Brain microvascular endothelial cell (primary cell): ENCODE measurements at places on chromosomes 5 and 9.

GRCh38 chr9:1443450-1443849 lies 393.3 kb downstream of the DMRT2 start:
- no peak for DNase-seq

- no peak for DNase-seq
Observed at GRCh38 chr5:50445296-50445949, 4.3 kb upstream of the EMB start.

GRCh38 chr9:88258024-88258423 lies 119.7 kb upstream of the SPATA31C2 start:
- DNase-seq, result peak; percentile 54

GRCh38 chr5:154190595-154191304 lies at the start of gene GALNT10:
Gene GALNT10 (plus strand): TSS chr5:154190733. CDS start chr5:154190867, 134 bp downstream.
- DNase-seq, result no peak

DNA sequence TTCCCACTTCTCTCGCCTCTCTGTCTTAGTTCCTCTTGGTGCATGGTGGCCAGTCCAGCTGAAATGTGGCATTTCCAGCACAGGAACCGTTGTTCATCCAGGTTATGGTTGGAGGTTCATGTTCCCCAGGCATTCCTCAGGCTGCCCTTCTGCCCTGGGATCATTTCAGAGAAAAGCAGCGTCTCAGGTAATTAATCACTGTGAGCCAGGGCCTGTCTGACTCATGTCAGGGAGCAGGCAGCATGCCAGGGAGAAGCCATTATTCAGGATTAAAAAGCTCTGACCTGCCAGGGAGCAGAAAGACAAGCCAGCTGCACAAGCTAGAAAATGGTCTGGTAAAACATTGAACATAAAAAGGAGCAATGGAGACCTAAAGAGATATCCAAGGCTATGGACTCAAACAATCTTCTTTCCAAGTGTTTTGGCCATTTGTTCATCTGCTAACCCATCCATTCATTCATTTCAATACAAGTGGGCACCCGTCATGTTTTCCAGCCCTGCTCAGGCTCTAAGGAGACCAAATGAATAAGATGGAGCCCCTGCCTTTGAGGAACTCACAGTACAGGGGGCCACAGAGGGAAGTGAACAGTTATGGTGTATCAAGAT lies 241.4 kb downstream of the DRD1 start:
- DNase-seq, result no peak

- no peak for DNase-seq
Observed at GRCh38 chr9:96574931-96575351, 44.7 kb downstream of the CDC14B start.

DNA sequence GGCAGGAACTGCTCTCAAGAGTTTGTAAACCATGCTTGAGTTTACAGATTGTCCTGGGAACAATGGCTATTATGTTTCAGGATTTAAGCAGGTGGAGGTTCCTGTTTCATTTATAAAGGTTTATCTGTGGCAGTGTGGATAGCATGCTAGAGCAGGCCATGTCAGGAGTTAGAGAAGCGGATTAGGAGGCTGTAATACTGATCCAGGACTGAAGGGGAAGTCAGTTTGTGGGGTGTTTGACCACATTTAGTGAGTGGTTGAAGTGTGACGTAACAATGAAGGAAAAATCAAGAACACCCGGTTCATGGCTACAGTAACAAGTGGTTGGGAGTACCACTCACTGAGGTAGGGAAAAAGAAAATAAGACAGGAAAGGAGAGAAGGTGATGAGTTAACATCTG lies 299.0 kb downstream of the TLR4 start:
- no peak for DNase-seq
